ENCODE measurements at places on chromosomes 7 and 10.

DNA sequence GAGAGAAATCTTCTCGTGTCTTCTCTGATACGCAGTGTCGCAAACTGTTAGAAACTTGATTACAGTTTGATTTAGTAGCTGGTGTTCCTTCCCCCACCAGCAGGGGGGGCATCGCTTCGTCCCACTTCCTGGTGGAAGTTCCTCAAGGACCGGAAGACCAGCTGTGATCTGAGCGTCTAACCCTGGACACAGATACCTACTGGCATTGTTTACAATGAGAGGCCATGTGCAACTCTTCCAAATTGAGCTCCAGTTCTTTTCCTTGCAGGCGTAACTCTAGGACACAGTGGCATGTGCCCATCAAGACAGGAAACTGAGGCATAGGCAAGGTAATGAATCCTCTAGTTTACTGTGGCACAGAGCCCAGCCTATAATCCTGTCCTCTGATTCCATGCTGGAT is 219.0 kb downstream of the CCDC3 start:
- no peak for DNase-seq

DNA sequence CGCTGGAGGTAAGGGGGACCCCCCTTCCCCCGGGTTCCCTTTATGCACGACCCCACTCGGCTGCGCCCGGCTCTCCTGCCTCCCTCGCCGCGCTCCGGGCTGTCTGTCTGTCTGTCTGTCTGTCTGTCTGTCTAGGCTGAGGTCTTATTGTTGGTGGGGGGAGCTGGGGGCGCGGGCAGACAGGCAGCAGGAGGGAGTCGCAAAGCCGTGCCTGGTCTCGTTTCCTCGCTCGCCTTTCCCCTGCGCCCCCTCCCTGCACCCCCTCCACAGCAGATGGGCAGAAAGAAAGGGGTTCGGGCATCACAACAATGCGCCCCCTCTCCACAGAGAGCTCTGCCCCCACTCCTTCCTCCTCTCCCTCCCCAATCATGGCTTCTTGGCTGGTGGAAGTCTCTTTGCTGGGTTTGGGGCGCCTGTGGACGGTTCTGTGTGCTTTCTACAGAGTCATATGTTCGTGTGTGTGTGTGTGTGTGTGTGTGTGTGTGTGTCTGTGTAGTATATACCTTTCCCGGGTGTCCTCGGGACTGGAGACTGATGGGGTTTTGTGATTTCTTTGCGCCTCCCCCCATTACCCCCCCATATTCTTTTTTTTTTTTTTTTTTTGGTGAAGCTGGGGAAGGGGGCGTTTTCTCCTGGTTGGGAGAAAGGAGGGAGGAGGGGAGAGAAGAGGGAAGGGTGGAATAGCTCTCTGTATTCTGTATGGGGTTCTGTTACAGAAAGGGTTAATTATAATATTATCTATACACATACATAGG is 1.9 kb downstream of the AUTS2 start:
- no peak for DNase-seq

- no peak for DNase-seq
Observed at GRCh38 chr7:149021725-149022062, 6.6 kb downstream of the PDIA4 start.

DNA sequence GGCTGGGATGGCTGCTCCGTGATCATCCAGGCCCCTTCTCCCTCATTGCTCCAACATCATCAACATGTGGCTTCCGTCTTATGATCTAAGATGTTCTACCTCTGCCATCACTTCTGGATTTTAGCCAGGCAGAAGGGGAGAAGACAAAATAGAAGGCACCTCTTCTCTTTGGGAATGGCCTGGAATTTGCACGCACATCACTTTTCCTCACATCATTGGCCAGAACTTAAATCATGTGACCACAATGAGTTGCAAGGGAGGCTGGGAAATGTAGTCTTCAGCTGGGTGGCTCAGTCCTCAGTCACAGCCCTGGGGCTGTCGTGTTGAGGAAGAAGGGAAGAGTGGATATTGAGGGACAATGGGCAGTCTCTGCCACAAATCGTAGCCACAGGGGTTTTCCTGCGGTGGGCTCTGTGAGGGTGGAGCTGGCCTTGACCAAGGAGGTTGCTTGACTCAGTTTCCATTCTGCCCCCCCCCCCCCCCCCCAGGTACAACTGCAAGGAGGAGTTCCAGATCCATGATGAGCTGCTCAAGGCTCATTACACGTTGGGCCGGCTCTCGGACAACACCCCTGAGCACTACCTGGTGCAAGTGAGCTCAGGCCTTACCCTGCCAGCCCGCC is 50.3 kb downstream of the PALD1 start:
- no peak for DNase-seq

Measured in activated naive CD4-positive, alpha-beta T cell (primary cell).